Stimulated activated naive CD4-positive, alpha-beta T cell (primary cell): ENCODE measurements at places on chromosomes 5 and 9.

DNA sequence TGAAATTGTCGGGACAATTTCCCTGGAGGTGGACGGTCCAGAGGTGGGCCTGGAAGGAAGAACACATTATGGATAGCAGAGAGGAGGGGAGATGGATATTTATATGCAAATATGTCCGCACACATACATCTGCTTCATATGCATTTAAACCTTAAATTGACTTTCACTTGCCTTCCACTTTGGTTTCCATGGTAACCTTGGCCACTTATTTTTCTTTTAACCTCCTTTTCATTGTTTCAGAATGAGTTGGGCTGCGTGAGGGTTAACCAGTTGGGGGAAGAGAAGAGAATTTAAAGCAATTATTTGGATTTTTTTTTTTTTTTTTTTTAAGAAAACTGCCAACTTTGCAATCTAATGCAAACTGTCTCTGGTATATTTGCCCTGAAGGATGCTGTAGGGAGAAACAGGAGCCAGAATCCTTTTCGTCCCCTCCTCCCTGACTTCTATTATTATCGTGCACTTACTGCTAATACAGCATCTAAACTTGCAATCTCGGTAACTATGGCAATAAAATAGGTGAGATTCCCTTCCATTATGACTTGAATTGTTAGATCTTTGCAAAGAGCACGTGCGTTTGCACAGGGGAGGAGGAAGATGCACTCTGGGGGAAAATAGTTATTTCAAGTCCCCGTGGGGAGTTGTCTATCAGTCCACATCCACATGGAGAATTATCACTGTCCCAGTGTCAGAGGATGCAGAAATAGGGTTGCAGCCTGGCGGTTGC, 35.6 kb downstream of the TLR4 start:
- DNase-seq, result no peak

DNA sequence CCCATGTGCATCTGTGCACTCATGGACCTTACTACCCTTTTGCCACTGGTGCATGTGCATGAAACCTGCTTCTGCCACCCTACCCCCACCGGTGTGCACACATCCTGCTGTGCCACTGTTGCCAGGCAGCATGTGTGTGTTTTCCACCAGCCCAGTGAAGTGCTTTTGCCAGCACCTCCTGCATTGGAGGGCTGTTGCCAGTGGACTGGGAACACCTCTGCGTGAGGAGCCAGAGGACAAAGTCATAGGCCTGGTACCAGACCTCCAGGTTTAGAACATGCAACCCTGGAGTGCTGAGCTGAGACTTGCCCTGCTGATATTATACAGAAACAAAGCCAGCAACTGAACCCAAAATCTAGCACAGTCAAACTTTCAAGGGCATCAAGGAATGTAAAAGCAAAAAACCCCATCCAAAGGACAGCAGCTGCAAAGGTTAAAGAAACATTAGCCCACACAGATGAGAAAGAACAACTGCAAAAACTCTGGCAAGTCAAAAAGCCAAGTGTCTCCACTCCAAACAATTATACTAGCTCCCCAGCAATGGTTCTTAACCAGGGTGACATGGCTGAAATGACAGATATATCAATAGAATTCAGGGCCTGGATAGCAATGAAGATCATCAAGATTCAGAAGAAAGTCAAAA, 70.6 kb upstream of the PTPN3 start:
- DNase-seq, result no peak

GRCh38 chr5:115064380-115064779, 105.3 kb downstream of the TRIM36 start:
- no peak for DNase-seq

- no peak for DNase-seq
Measured at GRCh38 chr9:114235033-114235661, 79.8 kb downstream of the COL27A1 start.

GRCh38 chr9:96177005-96177718, 124.8 kb downstream of the HSD17B3 start:
- DNase-seq, result no peak

- DNase-seq, result no peak
Measured at GRCh38 chr9:72997387-72997995, 44.6 kb upstream of the ALDH1A1 start.

GRCh38 chr9:86481466-86481865, 127.3 kb upstream of the TUT7 start:
- no peak for DNase-seq
